ENCODE measurements at places on chromosomes 1 and 21.

- DNase-seq, result no peak
These were observed 344.0 kb upstream of the USP24 start for GRCh38 chr1:55559161-55559611.

GRCh38 chr1:91734761-91735160 lies 151.2 kb downstream of the TGFBR3 start:
- no peak for DNase-seq

- peak; percentile 17 for DNase-seq
These were observed 41.7 kb downstream of the EPB41 start for GRCh38 chr1:28956038-28956464.

DNA sequence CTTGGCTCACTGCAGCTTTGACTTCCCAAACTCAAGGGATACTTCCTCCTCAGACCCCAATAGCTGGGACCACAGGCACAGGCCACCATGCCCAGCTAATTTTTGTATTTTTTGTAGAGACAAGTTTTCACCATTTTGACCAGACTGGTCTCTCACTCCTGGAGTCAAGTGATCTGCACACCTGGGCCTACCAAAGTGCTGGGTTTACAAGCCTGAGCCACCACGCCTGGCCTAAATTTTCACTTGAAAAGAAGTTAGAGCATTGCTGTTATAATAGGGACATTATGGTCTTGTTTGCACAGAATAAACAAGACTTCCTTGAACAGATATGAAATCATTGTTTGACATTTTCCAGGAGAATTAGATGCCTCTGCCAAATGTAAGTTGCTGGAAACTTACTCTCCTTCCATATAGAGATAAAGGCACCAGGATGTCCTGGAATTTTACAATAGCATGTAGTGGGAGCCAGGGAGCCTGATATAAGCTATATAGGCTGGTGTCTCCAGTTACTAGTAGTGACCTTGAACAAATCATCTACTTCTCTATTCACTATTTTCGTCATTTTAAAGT lies 16.9 kb downstream of the SLC35A3 start:
- no peak for DNase-seq

GRCh38 chr1:7300893-7301663 lies 470.0 kb upstream of the VAMP3 start:
- peak; percentile 97 for DNase-seq

DNA sequence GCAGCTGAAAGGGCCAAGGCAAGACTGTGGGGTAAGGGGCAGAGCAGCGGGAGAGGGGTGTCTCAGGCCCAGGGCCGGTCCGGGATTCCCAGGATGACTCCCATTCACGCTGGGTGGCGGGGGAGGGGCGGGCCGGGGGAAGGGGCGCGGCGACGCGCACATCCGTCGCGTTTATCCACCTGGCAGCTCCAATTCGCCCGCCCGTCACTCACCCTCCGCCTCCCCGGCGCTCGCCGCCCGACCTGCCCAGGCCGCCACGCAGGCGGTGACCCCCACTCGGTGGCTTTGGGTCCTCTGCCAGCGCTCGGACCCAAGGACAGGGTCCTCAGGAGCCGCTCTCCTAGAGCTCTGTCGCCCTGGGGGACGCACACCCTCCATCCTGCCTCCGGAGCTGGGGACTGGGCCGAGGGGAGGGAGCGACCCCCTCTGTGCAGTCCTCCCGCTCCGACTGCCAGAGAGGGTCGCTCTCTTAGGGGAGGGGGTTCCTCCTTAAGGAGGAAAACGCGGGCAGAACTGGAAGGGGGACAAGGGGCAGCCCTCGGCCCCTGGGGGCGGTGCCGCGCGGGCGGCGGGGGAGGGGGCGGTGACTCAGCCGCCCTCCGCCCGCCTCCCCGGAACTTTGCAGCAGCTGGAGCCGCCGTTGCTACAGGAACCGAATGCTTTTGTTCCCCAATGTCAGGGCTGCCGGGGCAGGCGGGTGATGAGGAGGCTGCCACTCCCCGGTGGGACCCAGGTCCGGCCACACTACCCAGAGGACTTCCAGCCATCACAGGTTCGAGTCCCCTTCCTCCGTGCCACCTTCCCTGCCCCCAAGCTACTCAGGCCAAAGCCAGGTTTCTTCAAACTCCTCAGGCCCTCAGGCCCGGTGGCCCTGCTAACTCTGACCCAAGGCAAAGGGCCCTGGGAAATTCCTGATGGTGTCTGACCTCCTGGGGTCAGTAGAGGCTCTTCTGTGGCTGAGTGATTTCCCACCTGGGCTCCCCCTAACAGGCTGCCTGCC lies 3.4 kb downstream of the ADGRB2 start:
- peak; percentile 63 for DNase-seq

DNA sequence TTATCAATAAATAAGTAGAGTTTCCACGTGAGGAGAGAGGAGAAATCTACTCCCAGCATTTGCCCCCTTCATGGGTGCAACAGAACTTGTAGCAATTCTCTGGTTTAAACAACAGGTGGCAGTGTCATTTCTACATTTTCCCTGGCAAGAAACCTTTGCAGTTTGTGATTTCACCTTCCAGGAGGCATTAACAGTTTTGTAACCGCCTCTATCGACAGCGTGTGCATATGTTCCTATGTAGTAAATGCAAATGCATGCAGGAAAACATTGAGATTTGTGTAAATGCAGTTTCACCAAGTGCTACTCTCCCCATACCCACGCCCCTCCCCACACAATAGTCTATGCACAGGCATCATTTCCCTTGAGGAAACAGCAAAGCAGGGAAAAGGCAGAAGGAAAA lies 494.7 kb downstream of the SMYD3 start:
- peak; percentile 65 for DNase-seq

- peak; percentile 54 for DNase-seq
These were observed 294.0 kb downstream of the LRRC40 start for GRCh38 chr1:69911301-69911801.

GRCh38 chr1:210558302-210558701 lies 229.6 kb downstream of the HHAT start:
- no peak for DNase-seq

DNA sequence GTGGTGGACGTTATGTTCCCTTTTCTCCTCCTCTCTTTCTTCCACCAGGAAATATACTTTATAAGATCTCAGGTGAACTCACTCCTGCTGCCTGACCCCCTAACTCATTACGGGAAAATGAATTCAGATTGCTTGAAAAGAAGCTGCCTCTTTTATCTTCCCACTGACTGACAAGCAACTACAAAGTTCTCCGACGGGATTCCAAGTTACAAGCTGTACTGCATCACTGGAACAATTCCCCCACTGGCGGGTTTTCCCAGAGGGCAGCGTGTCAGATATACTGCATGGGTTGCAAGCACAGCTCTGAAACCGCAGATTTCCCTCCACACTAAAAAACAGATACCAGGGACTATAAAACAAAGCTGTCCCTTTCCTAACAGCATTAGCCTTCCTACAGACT lies 390.6 kb downstream of the KCTD3 start:
- DNase-seq, result peak; percentile 59

Data from fibroblast of lung (primary cell).